AG09309 (cell line): ENCODE measurements at places on chromosomes 2 and 18.
A peak's percentile ranks its signal among the peaks of the same experiment; 100 is the strongest.

DNA sequence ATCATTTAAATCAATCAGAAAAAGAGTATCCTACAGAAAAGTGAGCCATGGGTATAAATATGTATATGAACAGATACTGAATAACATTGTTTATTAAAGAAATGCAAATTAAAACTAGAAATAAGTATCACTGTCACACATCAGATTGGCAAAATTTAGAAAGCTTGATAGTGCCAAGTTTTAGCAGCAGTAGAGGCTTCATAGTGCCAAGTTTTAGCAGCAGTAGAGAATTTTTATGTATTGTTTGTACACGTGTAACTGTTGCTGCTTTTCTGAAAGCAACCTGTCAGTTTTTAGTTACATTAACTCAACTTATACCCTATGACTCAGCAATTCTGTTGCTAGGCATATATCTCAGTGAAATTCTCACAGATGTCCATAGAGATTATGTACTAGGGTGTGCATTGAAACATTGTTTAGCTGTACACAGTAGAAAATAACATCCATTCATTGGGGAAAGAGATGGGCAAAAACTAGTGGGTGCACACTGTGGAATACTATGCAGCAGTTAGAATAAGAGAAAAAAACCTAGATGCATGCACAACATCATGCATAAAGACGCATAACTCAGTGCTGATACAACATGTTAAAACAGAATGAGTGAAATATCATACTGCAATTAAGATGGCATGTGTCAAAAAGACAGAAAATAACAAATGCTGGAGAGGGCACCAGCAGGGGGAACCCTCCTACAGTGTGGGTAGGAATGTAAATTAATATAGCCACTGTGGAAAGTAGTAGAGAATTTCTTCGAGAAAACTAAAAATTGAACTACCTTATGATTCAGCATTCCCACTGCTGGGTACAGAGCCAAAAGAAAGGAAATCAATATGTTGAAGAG is 294.5 kb upstream of the NT5C1B start:
- no peak for DNase-seq

DNA sequence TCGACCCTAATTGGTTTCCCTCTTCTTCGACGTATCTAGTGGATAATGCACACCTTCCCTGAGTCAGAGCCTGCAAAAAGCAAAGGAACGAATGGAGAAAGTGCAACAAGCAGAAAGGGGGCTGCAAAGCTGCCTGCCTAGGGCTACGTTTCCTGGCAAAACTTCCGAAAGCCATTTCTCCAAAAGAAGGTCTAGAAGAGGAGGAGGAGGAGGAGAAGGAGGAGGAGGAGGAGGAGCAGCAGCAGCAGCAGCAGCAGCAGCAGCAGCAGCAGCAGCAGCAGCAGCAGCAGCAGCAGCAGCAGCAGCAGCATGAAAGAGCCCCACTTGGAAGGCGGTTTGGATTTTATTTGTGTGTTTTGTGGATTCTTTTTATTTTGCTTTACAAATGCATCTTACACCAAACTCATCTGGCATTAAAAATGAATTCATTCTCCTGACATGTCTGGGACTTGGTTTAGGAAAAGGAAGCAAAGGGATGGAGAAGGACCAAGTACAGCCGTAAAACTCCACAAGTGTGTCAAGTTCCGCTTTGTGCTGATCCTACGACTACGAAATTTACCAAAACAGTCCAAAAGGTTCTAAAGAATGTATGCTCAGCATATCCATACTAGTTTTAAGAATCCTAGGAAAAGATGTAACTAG is 2.0 kb downstream of the TCF4 start:
- DNase-seq: no peak

- DNase-seq: no peak
These were observed 98.1 kb upstream of the GALNT5 start for GRCh38 chr2:157159221-157159934.

DNA sequence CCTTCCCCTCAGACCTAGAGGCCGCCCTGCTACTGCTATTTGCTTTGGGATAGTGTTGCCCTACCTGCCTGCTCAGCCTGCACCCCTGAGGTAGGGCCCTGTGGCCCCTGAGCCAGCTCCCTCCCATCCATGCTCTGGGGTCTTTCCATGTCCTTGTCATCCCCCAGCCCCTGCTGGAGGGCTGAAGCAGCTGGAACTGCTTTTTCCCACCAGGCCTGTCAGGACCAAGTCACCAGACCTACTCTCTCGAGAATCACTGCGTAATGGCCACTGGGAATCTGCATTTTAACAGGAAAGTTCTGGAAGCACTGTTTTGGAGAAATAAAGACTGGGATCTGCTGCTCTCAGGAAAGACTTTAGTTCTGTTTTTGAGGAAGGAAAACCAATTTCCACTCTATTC is 20.2 kb upstream of the SLC35F6 start:
- DNase-seq: no peak

DNA sequence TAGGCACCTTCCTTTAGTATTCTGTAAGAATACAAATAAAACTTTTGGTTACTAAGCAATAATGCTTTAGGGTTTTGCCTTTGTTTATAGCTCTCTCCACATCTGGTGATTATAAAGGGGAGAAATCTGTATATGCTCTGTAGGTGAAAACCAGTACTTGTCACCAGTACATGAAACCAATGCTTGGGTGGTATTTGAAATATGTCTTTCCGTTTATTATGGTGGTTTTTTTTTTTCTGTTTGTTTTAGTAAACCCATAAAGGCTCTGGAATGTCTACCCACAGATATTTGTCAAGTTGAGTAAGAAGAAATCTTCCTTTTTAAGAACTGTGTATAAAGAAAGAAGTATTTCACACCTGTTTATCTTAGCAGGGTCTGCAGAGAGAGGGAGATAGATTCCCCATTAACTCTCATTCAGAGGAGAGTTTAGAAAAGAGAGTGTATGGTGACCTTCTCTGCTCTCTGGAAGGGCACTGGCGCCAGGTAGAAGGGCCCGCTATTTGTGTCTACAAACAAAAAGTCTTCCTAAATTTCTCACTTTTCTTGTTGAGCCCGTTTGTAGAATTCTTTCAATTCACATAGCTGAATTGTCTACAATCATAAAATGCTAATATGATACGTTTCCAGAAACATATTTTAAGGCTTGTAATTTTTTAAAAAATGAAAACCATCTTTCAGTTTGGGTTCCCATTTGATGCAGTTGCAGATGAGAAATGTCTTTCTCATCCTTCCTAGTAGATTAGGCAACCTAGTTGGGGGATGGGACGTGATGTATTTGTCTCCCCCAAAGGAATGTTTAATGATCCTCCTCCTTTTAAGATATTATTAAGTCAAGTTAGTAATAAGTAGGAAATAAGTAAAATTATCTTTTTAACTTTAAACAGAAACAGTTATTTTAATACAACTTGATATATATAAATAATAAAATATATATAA is 33.9 kb downstream of the MAP3K20 start:
- peak; percentile 76 for DNase-seq
